ENCODE measurements at places on chromosomes 4 and X.

GRCh38 chr4:3783693-3784306, 17.6 kb downstream of the ADRA2C start:
- DNase-seq = no peak

GRCh38 chrX:13167481-13168231, 123.2 kb upstream of the FAM9C start:
- DNase-seq = peak; percentile 20

GRCh38 chr4:155403886-155404285, 27.1 kb upstream of the MAP9 start:
- DNase-seq = no peak

DNA sequence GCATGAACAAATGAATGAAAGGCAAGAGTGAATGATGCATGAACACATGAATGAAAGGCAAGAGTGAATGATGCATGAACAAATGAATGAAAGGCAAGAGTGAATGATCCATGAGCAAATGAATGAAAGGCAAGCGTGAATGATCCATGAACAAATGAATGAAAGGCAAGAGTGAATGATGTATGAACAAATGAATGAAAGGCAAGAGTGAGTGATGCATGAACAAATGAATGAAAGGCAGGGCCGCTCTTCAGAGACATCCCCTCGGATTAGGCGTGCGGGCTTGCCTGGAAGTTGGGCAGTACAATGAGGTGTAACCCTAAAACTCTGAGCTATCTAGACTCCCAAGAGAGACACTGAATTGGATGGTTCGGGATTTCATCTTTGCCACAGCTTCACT, 3.7 kb downstream of the PCGF3 start:
- no peak for DNase-seq
